ENCODE measurements at places on chromosomes 1 and 21.

GRCh38 chr1:178575611-178576361 is 62.9 kb downstream of the TEX35 start:
- DNase-seq: no peak

DNA sequence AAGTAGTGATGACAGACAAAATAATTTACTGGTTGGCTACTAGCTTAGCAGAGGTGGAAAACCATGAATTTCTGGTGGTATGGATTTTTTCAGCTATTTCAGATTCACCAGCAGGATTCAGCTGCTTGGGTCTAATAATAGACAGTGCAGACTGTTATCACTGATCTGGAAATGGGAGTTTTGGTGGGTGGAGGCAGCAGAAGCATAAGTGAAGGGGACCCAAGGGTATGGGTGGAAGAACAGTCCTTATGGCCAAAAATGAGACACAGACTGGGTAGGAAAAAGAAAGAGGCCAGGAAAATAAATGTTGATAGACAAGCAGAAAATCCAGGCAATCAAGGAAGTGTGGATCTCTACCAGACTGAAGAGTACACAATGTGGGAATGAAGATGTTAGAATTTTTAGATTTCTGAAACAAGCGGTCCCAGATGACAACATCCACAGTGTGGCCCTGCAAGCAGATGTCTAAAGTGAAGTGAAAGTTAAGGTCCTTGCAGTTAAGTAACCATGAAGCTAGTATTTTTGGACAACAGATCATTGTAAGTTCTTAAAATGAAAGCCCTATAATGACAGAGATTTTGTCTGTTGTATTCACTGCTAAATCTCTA is 24.7 kb downstream of the LYST start:
- DNase-seq: no peak

DNA sequence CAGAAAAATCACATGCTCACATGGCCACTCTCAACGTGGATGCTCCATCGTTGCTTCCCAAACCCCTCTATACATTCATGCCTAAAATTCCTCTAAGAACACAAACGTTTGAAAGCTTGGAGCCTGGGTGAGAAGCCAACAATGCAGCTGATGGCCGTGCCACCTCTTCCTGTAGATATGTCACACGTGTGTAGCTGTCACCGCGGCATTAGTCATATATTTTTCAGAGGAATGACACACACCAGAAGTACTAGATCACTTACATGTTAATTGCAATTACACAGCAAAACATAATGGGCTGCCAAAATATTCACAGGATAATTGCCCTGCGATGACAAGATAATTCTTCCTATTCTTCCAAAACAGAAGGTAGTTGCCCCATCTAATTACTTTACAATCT is 112.7 kb upstream of the BACE2 start:
- no peak for DNase-seq

DNA sequence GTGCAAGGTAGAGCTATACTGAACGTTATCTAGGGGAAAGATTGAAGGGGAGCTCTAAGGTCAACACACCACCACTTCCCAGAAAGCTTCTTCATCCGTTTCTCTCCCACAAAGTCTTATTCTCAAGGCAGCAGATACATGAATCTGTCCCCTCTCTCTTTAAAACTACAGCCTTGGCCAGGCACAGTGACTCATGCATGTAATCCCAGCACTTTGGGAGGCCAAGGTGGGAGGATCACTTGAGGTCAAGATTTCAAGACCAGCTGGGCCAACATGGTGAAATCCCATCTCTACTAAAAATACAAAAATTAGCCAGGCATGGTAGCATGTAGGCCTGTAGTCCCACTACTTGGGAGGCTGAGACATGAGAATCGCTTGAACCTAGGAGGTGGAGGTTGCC is 8.1 kb downstream of the CYP4X1 start:
- no peak for DNase-seq

GRCh38 chr1:102529446-102529845 is 532.7 kb upstream of the OLFM3 start:
- no peak for DNase-seq

DNA sequence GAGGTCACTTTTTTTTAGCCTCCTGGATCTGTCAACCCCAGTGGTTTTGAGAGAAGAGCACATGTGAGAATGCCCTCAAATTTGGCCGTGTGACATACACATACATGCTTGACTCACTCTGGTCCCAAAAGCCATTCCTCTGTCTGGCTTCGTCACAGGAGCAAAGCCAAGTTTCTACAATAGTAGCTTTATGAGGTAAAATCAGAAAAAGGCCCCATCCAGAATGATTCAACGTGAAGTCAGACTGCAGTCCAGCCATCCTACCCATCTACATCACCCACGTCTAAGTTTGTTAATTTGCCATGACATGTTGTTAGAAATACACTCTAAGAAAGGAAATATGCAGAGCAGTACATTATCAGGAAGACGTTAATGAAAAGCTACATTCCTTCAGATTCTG is 245.2 kb downstream of the SDCCAG8 start:
- DNase-seq: no peak

DNA sequence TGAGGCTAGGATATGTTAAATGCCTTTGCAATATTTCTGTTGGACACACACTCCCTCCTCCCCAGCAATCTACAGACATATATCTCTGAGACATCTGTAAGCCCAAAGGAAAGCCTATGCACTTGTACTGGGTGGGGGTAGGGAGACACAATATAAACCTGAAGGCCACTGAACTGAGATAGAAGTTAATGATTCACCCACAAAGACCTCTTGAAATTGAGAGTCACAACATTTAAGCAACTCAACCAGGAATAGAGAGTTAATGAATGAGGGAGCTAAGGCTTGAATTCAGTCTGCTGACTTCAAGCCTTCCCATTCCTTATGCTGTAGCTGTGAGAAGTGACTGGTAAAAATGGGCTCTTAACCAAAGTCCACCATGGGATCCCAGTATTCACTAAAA is 5.0 kb downstream of the OR10J1 start:
- no peak for DNase-seq

GRCh38 chr21:45533846-45534635 is 8.2 kb downstream of the SLC19A1 start:
- DNase-seq: no peak

DNA sequence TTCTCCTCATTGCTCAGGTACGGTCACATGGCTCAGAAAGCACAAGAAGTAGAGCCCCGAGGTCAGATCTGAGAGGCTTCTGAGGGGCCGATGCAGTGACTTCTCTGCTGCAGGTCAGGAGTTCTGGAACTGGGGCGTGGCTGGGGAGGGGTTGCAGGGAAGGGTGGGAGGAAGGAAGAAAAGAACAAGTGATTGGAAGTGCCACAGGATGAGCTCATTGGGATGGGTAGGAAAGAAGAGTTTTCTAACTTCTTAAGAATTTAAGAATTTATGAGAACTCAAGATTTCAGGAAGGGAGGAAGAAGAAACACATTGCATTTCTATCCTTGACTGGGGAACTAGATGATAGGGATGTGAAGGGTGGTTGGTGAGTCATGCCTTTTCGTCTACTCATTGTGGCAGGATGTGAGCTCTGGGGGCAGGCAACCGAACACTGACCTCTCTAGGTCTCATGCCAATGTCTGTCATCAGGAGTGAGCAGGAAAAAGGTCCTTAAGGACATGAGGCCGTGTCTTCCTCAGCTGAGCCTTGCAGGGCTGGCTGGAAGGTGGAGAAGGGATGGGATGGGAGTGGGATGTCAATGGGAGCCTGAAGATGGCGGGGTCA is 497 bp downstream of the FCRLB start:
- DNase-seq: no peak

DNA sequence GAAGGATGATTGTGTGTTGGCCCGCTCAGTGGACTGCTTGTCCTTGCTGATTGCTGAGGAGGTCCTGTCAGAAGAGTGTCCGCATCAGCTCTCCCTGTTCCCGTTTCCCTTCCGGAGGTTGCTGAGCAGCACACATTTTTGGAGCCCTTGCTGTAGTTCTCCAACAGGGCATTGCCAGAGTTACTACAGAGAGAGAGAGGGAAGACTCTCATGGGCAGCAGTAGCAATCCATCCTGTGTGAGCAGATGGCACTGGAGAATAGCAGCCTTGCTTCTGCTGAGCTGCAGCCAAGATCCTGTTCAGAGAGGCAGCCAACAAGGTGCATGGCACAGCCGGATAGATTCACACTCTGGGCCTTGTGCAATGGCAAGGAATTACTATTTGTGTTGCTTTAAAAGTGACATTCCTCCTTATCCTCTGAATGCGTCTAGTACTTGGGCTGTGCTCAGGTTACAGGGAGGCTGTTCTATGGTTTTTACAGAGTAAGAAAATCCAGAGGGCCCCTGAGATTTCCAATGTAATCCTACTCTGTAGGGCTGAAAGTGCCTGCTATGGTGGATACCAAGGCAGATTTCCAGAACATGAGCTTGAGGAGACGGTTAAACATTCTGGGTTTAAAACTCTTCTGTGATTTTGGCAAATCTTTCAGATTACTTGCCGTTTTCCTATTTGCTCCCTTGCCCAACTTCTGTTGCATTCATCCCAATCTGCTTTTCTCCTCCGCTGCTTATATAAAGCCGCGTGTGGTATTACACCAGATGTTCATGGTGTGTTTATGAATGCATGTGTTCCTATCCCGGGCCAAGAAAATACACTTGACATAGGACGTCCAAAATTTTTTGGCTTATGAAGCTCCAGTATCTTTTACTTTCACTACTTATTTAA is 27.4 kb downstream of the AK4 start:
- DNase-seq: no peak

DNA sequence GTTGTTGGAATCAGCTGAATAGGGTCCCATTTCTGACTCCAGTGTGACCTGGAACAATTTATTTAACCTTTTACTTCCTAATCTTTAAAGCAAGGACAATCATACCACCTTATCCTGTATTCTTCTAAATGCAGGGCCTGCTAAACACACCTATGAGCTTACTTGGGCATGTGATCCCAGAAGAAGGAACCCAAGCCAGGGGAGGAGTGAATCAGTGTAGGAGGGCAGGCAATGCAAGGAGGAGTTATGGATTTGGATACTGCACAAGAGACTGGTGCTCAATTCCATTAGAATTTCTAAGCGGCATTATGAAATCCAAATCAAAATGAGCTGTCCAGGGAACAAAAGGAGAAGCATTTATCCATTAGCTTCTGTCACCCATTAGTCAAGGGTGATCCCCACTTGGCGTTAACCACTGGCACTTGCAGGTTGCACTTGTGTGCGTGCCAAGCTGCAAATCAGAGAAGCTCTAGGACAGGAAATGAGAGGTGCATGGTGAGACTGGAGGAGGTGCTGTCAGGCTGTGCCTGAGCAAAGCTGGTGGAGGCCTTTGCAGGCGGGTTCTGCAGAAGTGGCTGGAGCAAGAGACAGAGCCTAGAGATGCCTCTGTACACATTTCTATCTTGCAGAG is 297.2 kb upstream of the PLXNA2 start:
- no peak for DNase-seq

DNA sequence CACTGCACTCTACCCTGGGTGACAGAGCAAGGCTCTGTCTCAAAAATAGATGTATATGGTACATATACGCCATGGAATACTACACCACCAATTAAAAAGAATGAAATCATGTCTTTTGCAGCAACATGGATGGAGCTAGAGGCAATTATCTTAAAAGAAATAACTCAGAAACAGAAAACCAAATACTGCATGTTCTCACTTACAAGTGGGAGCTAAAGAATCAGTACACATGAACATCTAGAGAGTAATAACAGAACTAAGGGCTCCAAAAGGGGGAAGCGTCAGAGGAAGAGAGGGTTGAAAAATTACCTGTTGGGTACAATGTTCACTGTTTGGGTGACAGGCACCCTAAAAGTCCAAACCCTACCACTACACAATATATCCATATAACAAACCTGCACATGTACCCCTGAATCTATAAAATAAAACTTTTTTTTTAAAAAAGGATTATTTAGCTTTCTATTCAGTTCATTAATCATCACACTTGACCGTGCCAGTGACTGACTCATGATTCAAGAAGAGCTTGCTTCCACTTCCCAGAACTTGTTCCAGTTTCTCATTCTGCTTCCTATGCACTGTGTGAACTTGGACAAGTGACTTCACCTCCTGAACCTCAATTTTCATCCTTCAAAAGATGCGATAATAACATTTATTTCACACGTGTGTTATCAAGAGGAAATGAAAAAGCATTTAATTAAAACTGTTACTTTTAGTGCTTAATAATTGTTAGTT is 109.6 kb downstream of the PLPP3 start:
- DNase-seq: no peak

- no peak for DNase-seq
Observed at GRCh38 chr1:7614576-7615074, 156.5 kb upstream of the VAMP3 start.

DNA sequence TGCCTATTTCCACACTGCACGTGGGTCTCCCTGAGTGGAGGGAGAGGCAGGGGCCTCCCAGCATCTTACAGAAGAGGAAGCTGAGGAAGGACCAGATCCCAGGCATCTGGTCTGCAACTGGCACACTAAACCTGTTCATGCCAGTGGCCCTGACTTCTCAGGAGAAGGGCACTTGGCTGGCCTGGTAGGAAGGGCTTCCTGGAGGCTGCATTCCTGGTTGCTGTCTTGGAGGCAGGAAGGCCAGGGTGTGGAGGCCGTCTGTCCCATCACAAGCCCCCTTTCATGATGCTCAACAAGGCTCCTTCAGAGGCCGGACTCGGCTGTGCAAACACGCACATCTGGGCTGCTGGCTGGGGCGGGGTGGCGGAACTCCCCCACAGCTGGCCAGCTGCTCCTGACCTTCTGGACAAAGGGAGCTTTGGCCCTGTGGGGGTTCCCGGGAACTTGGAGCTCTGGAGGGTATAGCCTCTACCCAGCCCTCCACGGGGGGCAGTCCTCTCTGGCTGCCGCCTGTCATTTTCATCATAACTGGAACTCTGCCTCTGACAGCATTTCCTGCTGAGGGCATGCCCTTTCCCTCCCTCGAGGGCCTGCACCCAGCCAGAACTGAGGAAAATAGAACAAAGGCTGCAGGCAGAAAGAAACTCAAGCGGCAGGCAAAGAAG is 39.2 kb upstream of the POU3F1 start:
- no peak for DNase-seq
